ENCODE measurements at places on chromosomes 16 and 17.

- ATAC-seq: no peak
Observed at GRCh38 chr17:32549559-32549958, 62.8 kb downstream of the CDK5R1 start.

GRCh38 chr16:31487720-31488467, 5.0 kb downstream of the SLC5A2 start:
- peak; percentile 94 for ATAC-seq

GRCh38 chr17:6498901-6499540, 54.8 kb downstream of the PIMREG start:
- no peak for ATAC-seq

GRCh38 chr16:2586241-2586640, 48.4 kb downstream of the PDPK1 start:
- no peak for ATAC-seq

- ATAC-seq: peak; percentile 26
Observed at GRCh38 chr17:43779145-43780125, 658 bp upstream of the DUSP3 start.

- ATAC-seq: peak; percentile 84
Observed at GRCh38 chr17:65099941-65100315, 37.2 kb upstream of the RGS9 start.

- ATAC-seq: no peak
Observed at GRCh38 chr16:81429045-81429521, 15.5 kb upstream of the CMIP start.

DNA sequence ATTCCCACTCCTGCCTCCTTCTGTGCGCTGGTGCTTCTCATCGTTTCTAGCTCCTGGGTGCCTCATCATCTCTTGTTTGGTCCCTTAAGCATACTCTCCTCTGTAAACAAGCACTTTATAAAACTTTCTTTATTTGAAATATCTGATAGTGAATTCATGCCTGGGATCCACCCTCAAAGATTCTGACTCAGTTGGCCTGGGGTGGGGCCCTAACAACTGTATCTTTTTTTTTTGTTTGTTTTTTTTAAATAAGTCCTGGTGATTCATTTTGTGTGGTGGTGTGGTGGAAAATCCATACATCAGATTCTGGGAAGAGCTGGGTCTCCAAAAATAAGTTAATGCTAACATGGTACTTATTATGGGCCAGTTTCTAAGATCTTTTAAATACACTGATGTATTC, 678.3 kb downstream of the TOX3 start:
- no peak for ATAC-seq

DNA sequence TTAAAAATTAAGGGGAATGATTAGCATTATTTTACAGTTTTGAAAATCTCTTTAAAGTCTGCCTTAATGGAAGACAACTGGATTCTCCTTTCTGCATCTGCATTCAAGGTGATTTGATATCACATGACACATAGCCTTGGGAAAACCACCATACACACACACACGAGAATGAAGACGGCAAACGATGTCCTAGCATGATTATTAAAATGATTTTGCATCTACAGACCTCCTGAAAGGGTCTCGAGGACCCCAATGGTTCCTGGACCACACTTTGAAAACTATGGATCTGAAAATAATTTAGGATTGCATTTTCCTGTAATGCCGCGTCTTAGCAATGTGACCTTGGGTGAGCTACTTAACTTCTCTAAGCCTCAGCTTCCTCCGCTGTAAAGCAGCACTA, 11.8 kb upstream of the CHST4 start:
- ATAC-seq: no peak

DNA sequence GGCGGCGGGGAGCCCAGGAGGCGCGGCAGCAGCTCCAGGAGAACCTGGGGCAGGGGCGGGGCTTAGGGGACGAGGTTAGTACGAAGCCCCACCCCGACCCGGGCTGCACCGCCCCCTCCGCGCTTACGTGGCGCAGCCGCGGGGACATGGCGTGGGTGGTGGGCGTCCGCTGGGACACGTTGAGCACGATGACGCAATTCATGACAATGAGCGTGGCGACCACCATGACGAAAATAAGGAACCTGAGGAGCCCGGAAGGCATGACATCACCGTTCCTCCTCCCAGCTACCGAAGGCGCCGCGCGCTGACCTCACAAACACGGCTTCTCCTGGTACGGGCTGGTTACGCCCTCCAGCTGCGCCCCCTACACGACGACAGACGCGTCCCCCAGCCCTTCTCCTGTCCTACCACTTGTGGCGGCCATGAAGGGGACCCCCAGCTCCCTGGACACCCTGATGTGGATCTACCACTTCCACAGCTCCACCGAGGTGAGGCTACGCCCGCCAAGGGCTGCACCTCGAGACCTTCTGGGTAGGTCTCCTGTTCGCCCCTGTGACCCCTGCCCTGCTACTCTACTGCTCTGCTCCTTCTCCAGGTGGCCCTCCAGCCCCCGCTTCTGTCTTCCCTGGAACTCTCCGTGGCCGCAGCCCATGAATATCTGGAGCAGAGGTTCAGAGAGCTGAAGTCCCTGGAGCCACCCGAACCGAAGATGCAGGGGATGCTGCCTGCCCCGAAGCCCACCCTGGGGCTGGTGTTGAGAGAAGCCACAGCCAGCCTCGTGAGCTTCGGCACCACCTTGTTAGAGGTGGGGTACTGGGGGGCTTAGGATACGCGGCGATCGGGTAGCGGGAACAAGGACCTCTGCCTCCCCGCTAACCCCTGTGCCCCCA, at the start of gene C17orf107:
Gene C17orf107 (plus strand): TSS at position 196 of the 890 bp plus-strand sequence. CDS start 227 bp downstream, at position 423.
- ATAC-seq: peak; percentile 82

DNA sequence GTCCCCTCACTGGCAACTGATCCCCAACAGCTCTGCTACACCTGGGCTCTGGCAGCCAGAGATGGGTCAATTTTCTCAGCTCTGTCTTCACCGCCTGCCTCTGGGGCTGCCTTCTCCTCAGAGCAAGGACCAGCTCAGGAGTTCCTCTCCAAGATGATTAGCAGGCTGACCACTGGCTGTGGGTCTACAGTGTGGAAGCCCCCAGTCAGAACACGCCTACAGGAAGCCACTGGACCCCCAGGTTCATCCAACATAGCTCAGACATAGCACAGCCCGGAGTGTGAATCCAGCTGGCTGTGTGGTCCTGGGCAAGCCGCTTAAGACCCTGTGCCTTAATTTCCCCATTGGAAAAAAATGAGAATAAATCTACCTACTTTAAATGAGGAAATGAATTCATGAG, 4.9 kb downstream of the DOK4 start:
- no peak for ATAC-seq

- ATAC-seq: no peak
Observed at GRCh38 chr17:57915985-57916757, 39.0 kb downstream of the CUEDC1 start.

- no peak for ATAC-seq
Observed at GRCh38 chr17:2647957-2648356, 54.5 kb downstream of the PAFAH1B1 start.

GRCh38 chr17:30554839-30555751, 77.9 kb downstream of the GOSR1 start:
- ATAC-seq: no peak
